DMS79 treated with DMSO at 0.1 percent for 48 hours (cell line): ENCODE measurements at places on chromosomes 13 and 19.

- DNase-seq, result no peak
These were observed 88.6 kb upstream of the MYCBP2 start for GRCh38 chr13:77415253-77416071.

GRCh38 chr13:112806739-112807652 is 117.2 kb downstream of the ATP11A start:
- no peak for DNase-seq

DNA sequence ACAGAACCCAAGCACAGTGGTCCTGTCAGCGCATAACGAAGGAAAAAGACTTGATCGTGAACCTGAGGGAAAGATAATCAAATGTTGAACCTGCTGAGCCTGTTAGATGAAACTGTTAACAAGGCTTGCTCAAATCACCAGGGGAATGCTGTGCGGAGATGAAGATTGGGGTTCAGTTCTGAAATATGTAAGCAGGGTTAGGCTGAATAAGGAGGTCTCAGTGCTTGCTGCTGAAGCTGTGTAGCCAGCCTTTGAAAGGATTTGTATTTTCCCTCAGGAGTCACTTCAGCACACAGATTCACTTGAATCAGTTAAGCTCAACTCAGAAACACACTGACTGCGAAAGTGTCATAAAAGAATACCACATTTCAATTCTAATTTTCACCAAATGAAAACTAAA is 793.5 kb downstream of the OLFM4 start:
- DNase-seq, result no peak

- DNase-seq, result no peak
These were observed 62.4 kb downstream of the GPC6 start for GRCh38 chr13:93289053-93289452.

DNA sequence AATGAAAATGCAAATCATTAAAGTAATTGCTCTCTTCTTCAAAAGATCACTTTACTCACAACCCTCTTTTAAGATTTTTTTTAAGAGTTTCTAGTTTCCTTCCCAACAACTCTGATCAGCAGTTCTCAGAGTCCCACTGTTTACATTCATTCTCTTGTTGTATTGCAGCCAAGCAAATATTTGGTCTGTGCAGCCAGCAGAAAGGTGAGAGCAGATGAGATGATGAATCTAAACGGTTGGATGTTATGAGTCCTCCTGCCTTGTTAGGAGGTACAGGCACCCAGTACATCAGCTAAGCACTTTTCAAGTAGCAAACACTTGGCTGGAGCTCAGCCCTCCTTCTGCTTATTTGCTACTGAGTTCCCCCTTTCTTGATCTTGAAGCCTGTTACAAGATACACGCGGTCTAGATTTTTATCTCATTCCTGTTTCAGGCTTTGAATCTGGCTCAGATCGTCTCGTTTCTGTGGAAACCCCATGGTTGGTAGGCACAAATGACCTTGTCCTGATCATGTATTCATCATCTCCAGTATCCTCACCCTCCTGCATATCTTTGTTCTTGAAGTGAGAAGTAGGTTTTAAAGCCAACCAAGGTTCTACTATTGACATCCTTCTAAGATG is 300.7 kb downstream of the DCT start:
- peak; percentile 98 for DNase-seq

DNA sequence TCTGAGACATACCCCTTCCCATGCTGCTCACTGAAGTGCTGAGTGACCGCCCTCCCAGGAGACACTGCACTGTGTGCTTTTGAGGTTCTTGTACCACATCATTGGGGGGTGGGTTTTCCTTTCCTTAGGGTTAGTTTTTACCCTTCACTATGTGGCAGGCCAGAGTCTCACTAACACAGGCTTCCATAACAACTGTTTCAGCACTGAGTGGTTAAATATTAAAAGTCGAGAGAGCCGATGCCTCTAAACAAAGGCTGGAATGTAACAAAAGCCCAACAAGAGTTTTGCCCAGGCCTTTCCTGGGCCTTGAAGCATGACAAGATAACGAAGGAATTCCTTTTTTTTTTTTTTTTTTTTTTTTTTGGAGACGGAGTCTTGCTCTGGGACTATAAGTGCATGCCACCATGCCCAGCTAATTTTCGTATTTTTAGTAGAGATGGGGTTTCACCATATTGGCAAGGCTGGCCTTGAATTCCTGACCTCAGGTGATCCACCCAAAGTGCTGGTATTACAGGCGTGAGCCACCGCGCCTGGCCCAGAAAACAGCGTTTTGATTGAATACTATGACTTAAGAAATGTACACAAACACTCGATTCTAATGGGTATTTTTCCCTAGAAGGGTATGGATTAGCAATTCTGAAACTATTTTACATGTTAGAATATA is 46.5 kb downstream of the ZNF823 start:
- DNase-seq, result no peak
